Endothelial cell of umbilical vein (primary cell): ENCODE measurements at places on chromosomes 4 and X. TPM values are rescaled to one million over a fixed set of nuclear protein-coding genes. Genes with fewer than 3 reads are reported as not detected.

Gene TMSB15A
- 6.0 and 6.7 TPM in 2 replicates for total RNA-seq

- no peaks in the 10 kb centered on the region for H3K4me1 ChIP-seq
- no peaks in the 10 kb centered on the region for H3K27me3 ChIP-seq
- H3K27ac ChIP-seq = no peak overlapping the region
- DNase-seq = no peak
- H3K4me3 ChIP-seq = no peak overlapping the region
- H3K36me3 ChIP-seq = no peaks in the 10 kb centered on the region
Observed at GRCh38 chr4:178599521-178599920, 1157.3 kb upstream of the AGA start.

DNA sequence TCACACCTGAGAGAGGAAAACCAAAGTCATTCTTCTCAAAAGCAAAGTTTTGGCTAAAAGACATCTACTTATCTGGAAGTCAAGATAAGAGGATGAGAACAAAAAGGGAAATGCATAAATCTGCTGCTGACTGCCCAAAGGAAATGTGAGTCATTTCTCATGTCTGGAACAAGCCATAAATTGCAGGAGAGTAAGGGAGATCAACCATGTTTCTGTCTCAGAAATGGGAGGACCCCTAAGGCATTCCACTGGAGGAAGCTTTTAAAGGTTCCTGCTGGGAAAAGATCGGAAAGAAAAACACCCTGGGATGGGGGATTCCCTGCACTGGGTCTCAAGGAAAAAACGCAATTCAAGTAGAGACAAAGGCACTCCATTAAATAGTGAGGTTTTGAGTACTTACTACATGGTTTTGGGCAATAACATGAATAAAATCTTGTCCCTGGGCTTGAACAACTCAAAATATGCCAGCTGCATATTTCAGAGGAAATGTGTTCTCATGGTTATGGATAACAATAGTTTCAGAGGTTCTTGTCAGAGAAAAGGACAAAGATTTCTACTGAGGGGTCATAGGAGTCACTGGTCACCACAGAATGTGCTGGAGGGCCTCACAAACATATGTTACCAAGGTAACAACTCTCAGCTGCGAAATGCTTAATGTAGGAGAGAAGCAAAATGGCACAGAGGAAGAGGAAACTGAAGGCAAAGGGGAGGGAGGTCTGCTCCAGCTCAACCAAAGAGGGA, 19.3 kb downstream of the GPR143 start:
- no peaks in the 10 kb centered on the region for H3K27me3 ChIP-seq
- peaks cover 32% of the 10 kb centered on the region for H3K4me1 ChIP-seq
- peak overlapping the region; percentile 99 for H3K27ac ChIP-seq

Gene LRRC66
- 0.27 and 0.51 TPM in 2 replicates for total RNA-seq

Gene CSAG3
- not detected in 2 replicates for total RNA-seq
